ENCODE measurements at places on chromosomes 2 and 18.

GRCh38 chr18:71324356-71324755 is 1035.5 kb downstream of the SOCS6 start:
- no peak for DNase-seq

GRCh38 chr2:148391324-148391723 is 253.2 kb upstream of the EPC2 start:
- no peak for DNase-seq

GRCh38 chr18:11258039-11258610 is 108.8 kb upstream of the PIEZO2 start:
- DNase-seq: no peak

GRCh38 chr2:100252811-100253698 is 69.2 kb downstream of the LONRF2 start:
- no peak for DNase-seq

- DNase-seq: no peak
These were observed 28.1 kb downstream of the COLEC11 start for GRCh38 chr2:3622967-3623366.

- no peak for DNase-seq
These were observed 151.0 kb downstream of the TRIB2 start for GRCh38 chr2:12867631-12868287.

- no peak for DNase-seq
These were observed 66.2 kb downstream of the ESCO1 start for GRCh38 chr18:21534327-21534726.

- DNase-seq: no peak
These were observed 25.9 kb downstream of the NRP2 start for GRCh38 chr2:205708231-205708631.

DNA sequence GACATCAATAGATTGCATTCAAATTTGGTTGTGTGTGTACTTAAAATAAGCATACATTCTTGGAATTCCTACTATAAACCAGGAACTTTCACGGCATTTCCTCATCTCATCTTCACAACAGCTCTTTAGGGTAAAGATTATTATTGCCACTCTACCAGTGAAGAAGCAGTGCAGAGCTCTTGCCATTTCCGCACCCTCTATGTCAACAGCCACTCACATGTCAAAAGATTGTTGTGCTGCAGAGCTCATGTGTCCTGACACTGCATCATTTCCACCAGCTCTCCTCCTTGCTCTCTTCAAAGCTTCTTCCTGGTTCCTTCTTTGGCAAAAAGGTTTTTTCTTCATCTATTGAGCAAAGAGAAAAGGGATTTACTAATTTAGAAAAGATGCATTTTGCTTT is 26.5 kb upstream of the L3MBTL4 start:
- no peak for DNase-seq

GRCh38 chr2:64952511-64953482 is 36.4 kb upstream of the SLC1A4 start:
- no peak for DNase-seq

- DNase-seq: no peak
These were observed 128.3 kb upstream of the MMADHC start for GRCh38 chr2:149715894-149716293.

DNA sequence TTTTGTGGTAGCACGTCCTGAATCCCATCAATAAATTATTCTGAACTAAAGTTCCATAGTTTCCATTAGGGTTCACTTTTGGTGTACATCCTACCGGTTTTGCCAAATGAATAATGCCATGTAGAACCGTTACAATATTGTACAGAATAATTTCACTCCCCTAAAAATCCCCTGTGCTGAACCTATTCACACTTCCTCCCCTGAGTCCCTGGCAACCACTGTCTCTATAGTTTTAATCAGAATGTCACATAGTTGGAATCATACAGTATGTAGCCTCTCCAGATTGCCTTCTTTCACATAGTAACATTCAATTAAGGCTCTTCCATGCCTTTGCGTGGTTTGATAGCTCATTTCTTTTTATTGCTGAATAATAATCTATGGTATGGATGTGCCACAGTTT is 9.6 kb upstream of the CASP8 start:
- no peak for DNase-seq

DNA sequence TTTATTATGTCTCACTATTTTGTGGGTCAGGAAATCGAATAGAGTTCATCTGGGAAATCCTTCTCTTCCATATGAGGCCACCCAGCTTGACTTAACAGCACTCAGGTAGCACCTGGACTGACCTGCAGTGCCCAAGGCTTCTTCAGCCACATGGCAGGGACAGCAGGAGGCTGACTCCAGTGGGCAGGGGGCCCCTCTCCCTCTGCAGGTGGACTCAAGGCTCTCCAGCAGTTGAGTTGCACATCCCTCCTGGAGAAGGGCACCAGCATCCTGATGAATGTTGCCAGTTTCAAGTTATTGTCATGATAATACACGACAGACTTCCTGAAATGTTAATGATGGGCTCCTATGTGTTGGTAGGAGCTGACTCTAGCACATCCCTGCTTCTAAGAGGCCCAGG is 338.1 kb upstream of the RAB6C start:
- no peak for DNase-seq

- DNase-seq: no peak
These were observed 187.6 kb downstream of the MREG start for GRCh38 chr2:215825707-215826106.

- DNase-seq: no peak
These were observed 8.4 kb upstream of the HIBCH start for GRCh38 chr2:190327867-190328572.

DNA sequence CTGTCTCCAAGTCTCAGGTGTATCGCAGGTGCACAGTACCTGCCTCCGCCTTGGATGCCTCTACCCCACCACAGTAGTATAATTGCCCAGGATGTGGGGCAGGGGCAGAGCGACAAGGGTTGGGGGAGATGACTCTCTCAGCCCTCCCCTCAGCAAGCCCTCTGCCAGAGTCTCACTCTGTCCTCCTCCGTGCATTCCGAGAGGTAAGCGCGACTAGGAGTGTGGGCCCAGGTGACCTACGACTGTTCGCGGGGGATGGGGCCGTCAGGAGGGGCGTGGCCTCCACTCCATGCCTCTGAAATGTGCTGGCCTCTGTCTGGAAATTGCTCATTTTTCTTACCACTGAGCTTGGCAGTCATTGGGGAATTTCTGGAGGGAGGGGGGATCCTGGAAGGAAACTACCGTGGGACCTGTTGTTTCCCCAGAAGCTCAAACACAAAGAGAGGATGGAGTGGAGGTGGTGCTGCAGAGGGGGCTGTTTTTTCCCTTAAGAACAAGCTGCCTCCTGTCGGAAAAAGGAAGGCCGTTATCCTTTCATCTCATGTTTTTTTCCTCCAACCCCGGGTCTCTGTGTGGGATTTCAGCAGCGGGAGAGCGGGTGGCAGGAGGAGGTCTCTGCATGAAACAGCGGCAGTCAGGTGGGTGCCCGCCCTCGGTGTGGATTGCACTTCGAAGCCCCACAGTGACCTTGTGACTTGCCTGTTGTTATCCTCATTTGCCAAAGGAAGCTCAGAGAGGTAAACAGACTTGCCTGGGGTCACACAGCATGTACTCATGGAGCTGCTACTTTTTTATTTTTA is 13.0 kb upstream of the RALB start:
- no peak for DNase-seq
